ENCODE measurements at places on chromosomes 6 and 20.

GRCh38 chr6:128057541-128057940, 156.7 kb upstream of the THEMIS start:
- DNase-seq: no peak

DNA sequence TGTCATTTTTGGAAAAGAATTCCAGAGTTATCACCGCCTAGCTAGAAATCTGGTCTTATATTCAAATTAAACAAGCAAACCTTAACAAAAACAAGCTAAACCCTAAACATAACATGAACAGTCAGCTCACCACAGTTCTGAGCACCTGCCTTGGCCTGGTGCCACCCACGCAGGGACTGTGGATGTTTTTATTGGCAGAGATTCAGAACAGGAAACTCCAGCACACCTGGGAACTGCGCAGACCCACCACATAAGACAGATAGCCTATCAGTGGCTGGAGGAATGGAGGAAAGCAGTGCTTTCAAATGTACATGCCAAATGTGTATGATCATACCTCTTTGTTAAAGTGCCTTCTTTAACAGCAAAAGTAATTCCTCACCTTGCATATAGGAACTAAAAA, 8.9 kb downstream of the SLC16A10 start:
- no peak for DNase-seq

GRCh38 chr6:7763881-7764280, 38.0 kb downstream of the BMP6 start:
- DNase-seq: no peak

- DNase-seq: no peak
Measured at GRCh38 chr6:145420599-145420998, 314.7 kb downstream of the EPM2A start.

- DNase-seq: no peak
Measured at GRCh38 chr6:142880201-142880600, 64.8 kb downstream of the HIVEP2 start.
